MG63 (cell line): ENCODE measurements at places on chromosomes 11 and 22. TPM values are rescaled to one million over a fixed set of nuclear protein-coding genes. Genes with fewer than 3 reads are reported as not detected.

GRCh38 chr22:39956932-39957664 is 3.1 kb upstream of the TMA7B start:
- DNase-seq, result no peak

- DNase-seq, result peak; percentile 71
These were observed 195.5 kb upstream of the CADM1 start for GRCh38 chr11:115699733-115700132.

DNA sequence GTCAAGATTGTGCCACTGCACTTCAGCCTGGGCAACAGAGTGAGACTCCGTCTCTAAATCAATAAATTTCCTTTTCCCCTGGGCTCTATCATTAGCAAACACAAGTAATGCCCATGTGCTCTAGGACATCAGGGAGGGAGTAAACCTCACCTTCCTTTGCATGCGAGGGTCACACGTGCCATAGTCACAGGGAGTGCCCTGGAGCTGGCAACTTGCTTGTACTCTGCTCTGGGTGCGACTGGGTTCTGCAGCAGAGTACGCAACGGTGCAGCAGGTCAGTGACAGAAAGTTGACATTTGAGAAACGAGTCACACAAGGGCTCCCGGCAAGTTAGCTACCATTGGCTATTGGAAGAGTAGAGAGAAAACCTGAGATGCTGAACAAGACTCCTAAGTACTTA is 32.6 kb upstream of the CHKA start:
- no peak for DNase-seq

DNA sequence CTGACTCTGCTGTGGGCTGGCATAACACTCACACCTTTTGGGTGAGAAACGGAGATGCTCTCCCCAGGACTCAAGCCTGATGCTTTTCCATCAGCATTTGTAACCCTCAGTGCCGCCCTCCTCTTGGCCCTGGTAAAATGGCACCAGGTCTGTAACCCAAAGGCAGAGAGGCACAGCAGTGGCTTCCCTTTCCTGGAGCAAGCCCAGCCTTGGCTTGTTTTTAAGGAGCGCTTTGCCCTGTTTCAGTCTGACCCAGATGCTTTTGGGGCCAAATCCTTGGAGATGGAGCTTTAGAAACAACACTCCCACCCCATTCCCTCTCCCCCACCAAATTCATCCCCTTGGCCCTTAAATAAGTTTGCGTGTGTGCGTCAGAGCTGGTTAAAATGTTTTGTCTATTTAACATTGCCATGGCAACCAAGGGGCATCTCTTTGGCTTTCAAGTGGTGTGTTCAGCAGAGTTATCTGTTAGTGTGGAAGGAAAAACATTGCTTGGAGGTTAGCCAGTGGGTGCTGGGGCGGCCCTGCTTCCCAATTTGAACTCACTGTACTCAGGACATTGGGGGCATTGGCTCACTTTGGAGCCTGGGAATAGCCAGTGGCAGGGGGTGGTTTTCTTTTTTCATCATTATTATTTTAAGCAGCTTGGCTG is 134.1 kb downstream of the NAV2 start:
- DNase-seq, result no peak

GRCh38 chr11:15821451-15821850 is 534.9 kb downstream of the SOX6 start:
- no peak for DNase-seq

DNA sequence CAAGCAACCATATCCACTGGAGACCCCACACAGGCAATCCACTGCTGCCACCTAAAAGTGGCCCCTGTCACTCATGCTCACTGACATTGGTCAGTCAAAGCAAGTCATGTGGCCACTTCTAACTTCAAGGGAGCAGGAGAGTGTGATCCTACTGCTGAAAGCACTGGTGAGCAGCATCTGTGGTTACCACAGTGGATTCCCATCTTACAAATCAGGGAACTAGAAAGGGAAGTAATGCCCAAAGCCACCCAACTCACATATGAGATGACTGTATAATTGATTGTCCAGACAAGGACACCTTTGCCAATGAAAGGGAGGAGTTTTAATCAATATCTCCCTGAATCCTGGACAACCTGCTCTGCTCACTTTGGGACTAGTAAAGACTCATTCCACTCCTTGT is 17.7 kb downstream of the RCN1 start:
- no peak for DNase-seq

- DNase-seq, result no peak
These were observed 26.6 kb downstream of the TIMP3 start for GRCh38 chr22:32828150-32828549.

DNA sequence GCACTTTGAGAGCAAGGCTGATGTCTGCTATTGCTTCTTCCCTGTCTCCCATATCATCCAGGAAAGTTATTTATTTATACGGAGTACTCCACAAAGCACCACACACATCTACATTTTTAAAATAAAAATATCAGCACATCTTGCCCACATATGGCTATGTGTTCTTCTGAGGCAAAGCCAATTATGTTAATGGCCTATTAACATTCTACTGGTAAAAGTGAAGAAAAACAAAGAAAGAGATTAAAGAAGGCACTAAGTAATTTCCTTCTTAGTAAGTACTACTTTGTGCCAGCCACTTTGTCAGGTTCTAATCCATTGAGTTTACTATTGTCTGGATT is 548.7 kb downstream of the OPCML start:
- DNase-seq, result no peak

DNA sequence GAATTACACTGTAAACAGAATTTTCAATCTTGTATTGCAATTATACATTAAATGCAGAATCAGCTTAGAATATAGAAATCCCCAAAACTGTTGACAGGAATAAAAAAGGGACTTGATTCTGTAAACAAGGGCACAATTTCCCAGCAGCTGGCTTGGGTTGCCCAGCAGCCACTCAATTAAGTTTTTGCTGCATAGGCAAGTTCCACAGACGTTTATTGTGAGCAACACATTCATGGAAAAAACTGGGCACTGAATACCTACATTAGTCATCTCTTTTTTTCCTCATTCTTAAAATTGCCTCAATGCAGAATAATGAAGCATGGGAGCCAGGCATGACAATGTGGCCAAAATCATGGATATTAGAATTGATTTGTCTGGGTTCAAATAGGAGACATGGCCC is 421.8 kb upstream of the ANO5 start:
- DNase-seq, result no peak

GRCh38 chr11:17649696-17650095 is 69.7 kb upstream of the MYOD1 start:
- no peak for DNase-seq

DNA sequence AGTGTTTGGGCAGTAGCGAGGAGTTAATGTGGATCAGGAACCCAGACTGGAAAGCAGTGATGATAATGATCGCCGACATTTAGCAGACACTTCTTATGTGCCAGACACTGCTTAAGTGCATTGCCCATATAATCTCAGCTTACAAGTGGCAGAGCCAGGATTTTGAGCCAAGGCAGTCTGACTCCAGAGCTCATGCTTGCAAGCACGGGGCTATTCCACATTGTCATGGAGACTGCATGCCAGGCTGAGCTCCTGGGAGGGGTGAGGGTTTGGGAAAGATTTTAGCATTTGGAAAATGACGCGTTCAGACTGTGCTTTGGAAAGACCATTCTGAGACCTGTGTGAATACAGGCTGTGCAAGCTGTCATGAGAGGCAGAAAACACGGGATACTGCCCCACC is 302.7 kb downstream of the DDX10 start:
- peak; percentile 87 for DNase-seq

GRCh38 chr22:48748113-48748859 is 1079.4 kb downstream of the BRD1 start:
- DNase-seq, result no peak

- DNase-seq, result no peak
These were observed 86.7 kb downstream of the KIAA1671 start for GRCh38 chr22:25039255-25039654.

DNA sequence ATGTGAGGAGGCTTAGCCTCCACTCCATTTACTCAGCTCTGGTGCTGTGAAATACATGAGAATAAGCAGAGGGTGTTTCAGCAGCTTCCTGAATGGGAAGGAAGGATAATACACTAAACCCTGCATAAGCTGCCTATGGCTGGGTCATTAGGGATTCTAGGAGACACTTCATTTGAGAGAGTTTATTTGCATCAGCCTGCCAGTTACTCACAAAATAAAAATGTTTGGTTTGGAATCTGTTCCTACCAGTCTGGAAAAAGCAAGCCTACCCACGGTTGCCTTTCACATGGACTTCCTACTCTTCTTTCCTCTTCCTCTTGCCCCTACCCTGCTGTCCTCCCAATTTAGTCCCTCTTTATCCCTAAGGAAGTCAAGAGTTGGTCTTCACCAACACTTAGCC is 20.5 kb downstream of the SLC1A2 start:
- DNase-seq, result no peak

DNA sequence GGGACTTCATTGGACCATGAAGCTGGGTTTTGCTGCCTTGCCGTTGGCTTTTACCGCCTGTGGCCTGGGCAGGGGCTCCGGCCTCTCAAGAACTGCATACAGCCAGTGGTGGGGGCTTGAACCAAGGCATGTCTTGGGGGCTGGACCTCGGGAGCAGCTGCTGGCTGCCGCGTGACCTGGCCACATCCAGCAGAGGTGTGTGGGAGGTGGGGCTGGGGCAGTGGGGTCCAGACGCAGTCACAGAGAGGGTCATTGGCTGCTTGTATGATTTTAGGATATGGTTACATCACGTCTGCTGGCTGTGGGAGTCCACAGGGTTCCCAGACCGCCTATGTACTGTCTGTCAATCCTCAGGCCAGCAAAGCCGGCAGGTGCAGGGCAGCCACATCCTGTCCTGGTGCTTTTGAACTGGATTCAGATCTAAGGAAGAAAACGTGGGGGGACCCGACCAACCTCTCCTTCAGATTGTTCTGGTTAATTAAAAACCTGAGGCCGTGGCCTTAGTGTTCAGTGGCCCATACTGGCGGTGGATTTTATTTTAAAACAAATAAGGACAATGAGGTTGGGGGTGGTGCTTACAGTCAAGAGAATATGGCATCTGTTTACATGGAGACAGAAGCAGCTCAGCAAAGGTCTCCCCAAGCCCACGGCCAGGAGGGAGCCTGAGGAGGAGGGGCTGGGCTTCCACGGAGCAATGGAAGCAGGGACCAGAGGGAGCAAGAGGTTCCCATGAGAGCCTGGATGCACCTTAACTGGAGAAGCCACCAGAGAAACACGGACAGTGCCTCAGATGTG is 426.0 kb downstream of the TBC1D22A start:
- DNase-seq, result no peak

The MS4A3 gene
- total RNA-seq, result not detected in 2 replicates

The IGLL1 gene
- total RNA-seq, result not detected in 2 replicates

The GALNT18 gene
- 12.9 and 25.3 TPM in 2 replicates for total RNA-seq

The OR51F2 gene
- not detected in 2 replicates for total RNA-seq

The RBM7 gene
- 27.8 and 46.8 TPM in 2 replicates for total RNA-seq

The PRODH gene
- not detected in 2 replicates for total RNA-seq

The CALCA gene
- not detected in 2 replicates for total RNA-seq

The TPBGL gene
- total RNA-seq, result not detected in 2 replicates
